ENCODE measurements at places on chromosomes 3 and 15.

DNA sequence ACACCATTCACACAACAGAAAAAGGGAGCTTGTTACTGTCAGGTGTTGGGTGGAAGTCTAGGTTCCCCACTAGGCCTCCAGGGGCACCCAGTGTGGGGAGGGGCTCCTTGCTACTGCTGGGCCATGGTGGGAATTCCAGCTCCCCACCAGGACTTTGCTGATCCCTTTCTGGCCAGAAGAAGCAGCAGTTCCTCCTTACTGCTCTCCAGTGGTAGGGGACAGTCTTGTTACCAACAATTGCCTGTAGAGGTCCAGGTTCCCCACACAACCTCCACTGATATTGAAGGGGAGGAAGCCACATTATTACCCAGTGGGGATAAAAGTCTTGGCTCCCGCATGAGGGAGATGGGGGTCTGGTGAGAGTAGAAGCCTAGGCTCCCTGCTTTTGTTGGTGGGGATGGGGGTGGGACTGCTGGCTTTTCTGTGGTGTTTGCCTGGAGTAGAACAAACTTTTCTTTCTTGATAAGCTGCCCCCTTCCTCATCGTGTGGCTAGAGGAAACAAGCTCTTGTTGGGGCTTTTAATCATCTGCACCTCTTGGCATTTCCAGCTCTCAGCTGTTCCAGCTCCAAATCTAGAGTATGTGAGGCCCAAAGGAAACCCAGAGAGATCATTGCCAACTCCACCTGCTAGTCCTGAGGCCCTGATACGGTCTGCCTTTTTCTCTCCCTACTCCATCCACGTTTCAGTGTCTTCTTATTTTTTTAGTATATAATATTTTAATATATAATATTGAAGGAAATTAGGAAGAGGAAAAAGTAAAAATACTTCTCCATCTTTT, 824.2 kb downstream of the AGBL1 start:
- DNase-seq: no peak

DNA sequence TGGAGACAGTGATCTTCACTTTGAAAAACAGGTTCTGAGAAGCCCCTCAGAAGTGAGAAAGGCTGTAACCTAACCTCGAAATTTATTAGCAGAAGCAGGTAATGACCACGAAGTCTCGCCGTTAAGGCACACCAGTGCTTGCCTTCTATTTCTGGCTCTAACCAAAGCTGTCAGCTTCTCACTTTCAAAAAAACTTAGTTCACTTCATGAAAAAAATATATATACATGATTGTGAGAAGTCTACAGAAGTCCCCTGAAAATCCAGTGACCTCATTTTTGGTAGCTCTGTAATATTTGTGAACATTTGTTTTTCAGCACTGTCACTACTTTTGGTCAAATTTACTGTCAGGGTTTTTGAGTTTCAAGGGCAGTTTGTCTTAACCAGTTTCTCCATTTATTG, 19.1 kb upstream of the AKAP13 start:
- DNase-seq: no peak

GRCh38 chr3:111667621-111668239, 72.6 kb upstream of the ZBED2 start:
- peak; percentile 62 for DNase-seq

DNA sequence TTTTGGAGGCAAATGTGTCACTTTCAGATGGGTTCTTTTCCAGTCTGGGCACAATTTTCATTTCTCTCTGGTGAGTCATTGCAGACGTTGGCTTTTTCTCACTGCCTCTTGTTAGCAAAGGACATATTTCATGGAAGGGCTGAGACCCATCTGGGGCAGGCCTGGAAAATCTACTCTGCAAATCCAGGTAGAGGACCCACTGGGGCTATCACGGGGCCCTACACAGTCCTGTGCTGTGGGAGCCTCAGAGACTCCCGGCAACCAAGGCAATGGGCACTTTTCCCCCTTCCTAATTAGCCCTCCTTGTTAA, 58.0 kb downstream of the HRH1 start:
- no peak for DNase-seq

GRCh38 chr3:22453906-22454535, 703.0 kb upstream of the ZNF385D start:
- no peak for DNase-seq

- no peak for DNase-seq
Measured at GRCh38 chr3:4475804-4476203, 8.7 kb upstream of the SUMF1 start.

DNA sequence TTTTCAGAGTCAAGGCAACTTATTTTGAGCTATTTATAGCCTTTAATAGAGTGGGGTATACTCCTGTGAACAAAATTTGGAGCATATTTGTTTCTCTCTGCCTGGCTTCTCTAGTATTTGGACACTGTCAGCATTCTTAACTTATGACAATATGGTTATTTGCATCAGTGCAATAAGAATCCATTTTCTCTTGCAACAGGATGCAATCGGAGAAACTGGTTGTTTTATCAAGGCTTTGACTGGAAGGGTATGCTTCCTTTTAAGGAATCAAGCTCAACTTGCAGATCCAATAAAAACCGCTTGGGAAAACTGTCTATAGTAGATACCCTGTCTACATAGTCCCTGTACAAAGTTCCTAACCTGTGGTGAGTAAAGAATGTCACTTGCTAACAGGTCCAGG, 106.7 kb downstream of the DPH6 start:
- DNase-seq: no peak

DNA sequence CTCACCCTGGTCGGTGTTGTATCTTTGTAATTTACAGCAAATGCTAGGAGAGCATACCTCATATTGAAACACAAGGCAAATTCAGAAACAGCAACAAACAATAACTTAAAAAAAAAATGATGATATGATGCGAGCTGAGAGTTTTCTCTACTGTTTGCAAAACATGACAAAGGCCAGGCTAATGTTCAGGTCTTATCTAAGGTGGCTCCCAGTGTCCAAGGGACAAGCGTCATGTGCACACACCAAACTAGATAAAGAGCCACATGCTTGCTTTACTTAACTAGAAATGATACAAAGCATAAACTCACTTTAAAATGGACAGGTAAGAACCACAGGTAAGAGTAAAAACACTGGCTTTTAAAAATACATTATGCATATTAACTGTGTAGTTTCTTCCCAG, 375.9 kb downstream of the FOXP1 start:
- no peak for DNase-seq

DNA sequence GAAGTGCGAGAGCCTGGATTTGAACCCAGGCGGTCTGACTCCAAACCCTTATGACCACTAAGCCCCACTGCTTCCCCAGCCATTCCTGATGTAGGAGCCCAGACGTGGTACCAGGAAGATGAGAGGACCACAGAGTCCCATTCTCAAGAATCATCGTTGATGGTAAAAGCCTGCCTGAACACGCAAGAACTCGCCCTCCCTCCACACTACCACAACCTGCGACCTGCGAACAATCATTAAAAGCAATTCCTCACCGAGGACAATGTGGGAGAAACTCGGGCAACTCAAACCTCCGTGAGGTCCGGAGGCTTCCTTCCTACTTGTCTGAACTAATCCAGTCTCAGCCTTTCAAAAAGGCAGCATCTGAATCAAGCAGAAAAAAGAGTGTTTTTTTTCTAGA, 10.3 kb downstream of the MAGI1 start:
- DNase-seq: no peak

DNA sequence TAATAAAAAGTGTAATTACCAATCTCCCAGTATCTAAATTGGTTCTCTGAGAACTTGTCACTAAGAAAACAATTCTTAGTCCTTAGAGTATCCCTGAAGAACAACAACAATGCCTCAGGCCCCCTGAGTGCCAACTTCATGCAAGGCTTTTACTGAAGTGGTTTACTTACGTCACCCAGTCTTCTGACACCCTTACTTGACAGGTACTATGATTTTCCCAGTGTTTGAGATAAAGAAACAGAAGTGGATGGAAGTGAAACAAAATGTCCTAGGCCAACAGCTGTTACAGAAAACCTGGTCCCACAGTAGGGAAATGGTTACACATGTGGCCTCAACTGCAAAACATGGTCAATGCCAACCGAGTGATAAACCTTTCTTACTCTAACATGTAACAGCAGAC, 331.1 kb downstream of the FOXP1 start:
- no peak for DNase-seq

GRCh38 chr15:27757052-27757451, 342.1 kb downstream of the OCA2 start:
- no peak for DNase-seq

GRCh38 chr3:30894521-30895251, at the start of gene GADL1:
GADL1 (minus strand) TSS chr3:30894661; CDS start chr3:30894614, 47 bp downstream.
- DNase-seq: no peak

- DNase-seq: no peak
Measured at GRCh38 chr3:64290161-64290560, 64.9 kb upstream of the PRICKLE2 start.

DNA sequence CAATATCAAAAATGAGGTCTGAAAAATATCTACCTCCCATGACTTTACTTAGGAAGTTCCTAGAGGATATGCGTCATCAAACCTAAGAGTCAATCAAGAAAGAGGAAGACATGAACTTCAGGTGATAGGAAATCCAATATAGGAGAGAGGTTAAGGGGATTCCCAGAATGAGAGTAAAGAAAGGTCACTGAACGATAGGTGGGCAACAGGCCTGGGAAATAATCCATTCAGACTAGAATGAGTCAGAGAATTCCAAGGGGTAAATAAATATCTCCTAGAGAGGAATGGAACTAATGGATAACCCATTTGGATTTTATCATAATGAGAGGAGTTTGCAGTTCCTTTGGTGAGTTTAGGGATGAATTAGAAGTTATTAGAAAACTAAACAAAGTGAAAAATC, 131.1 kb upstream of the NUDT16 start:
- no peak for DNase-seq

DNA sequence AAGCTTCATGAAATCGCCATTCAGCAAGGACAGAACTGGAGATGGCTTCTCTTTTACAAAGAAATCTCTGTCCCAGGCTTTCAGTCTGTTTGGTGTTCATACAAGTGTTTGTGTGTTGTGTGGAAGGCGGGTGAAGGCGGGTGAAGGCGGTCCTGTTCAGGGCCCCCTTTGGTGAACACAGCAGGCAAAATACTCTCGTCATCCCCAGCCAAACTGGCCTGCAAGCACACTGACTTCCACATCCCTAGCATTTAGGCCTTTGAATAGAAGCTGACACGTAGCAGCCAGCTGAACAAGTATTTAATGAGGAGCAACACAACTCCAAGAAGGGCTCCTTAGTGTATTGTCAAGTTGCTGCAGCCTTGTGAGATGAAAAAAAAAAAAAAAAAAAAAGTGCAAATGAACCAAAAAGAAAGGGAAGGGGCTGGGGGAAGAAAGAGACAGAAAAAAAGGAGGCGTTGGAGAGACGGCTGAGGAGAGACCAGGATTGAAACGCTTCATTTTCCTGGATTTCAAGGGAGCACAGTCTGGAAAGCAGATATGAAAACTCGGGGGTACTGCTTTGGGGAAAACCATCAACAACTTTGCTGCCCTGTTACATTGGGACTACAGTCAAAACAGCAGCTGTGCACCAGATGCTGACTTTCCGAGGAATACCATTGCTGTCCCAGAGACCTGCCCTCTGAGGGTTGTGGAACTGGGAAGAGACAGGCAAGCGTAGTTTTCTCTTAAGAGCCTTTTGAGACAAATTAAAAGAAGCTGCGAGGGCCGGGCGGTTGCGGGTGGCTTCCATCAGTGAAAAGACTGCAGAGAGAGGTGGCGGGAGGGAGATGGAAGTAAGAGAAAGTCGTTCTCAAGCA, 74.6 kb downstream of the TGFBR2 start:
- no peak for DNase-seq

- DNase-seq: no peak
Measured at GRCh38 chr3:136714020-136714419, 38.2 kb downstream of the STAG1 start.

GRCh38 chr3:146504498-146505197, 35.3 kb upstream of the PLSCR2 start:
- DNase-seq: no peak

DNA sequence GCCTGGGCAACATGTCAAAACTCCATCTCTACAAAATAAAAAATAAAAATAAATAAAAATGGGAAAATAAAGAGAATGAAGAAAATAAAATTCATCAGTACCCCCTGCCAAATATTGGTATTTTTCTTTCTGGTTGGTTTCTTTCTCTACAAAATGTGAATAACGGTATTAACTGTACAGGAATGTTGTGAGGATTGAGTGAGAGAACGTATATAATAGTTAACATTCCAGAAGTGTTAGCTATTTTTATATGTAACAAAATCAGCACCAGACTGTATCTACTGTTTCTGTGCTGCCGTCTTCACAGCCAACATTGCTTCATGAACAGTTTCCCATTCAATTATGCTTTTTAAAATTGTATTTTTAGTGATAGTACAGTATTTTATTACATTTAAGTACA, 25.5 kb upstream of the RNU6-1 start:
- DNase-seq: no peak

DNA sequence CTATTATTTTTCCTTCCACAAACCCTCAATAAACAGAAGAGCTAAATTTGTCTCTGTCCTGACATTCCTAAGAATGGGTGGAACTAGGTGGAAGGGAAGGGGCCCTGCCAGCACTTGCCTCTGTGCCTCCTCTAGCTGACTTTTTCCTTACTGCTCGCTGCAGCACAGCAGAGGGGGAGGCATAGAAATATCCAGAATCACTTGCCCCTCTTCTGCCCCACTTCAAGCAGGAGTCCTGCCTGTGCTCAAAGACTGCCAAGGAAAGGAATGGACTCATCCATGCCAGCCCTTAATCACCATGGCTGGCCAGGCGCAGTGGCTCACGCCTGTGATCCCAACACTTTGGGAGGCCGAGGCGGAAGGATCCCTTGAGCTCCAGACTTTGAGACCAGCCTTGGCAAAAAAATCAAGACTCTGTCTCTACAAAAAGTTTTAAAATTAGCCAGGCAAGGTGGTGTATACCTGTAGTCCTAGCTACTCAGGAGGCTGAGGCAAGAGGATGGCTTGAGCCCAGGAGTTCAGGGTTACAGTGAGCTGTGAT, 51.8 kb downstream of the ADCY5 start:
- DNase-seq: no peak

DNA sequence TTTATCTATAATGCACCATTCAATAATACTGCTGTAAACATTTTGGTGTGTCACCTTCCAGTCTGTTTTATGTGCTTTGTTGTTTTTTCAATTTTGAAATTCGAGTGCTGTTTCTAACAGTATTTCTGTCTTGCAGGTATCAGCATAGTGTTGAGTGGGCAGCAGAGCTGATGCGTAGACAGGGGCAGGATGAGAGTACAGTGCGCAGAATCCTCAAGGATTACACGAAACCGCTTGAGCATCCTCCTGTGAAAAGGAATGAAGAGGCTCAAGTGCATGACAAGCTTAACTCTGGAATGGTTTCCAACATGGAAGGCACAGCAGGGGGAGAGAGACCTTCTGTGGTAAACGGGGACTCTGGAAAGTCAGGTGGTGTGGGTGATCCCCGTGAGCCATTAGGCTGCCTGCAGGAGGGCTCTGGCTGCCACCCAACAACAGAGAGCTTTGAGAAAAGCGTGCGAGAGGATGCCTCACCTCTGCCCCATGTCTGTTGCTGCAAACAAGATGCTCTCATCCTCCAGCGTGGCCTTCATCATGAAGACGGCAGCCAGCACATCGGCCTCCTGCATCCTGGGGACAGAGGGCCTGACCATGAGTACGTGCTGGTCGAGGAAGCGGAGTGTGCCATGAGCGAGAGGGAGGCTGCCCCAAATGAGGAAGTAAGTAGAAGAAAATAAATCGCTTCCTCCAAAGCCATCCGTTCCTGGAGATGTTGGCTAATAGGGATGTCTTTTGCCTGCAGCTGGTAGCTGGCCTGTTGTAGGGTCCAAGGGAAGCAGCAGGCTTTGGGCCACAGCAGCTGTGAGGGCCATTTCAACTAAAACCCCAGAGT, 19.1 kb downstream of the TSEN2 start:
- DNase-seq: no peak
